ENCODE measurements at places on chromosomes 4 and X.

DNA sequence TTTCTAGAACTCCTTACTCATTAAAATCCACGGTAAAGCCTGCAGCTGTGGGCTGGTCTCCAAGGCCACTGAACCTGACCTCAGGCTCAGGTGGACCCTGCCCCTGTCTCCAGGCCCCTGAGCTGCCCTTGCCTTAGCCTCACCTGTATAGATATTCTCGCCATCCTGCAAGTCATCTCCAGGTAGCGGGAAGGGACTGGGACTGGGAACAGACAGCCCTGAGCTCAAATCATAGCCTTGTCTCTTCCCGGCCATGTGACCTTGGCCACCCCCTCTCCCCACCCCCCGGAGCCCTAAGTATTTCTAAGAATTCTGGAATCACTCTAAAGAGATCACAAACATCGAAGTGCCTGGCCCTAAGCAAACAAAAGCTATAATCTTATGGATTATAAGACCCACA, 17.7 kb downstream of the ABLIM2 start:
- no peak for DNase-seq

GRCh38 chr4:40908702-40909362, 159.1 kb downstream of the NSUN7 start:
- peak; percentile 13 for DNase-seq

- DNase-seq: no peak
These were observed 57.6 kb downstream of the ENPEP start for GRCh38 chr4:110533590-110533910.

DNA sequence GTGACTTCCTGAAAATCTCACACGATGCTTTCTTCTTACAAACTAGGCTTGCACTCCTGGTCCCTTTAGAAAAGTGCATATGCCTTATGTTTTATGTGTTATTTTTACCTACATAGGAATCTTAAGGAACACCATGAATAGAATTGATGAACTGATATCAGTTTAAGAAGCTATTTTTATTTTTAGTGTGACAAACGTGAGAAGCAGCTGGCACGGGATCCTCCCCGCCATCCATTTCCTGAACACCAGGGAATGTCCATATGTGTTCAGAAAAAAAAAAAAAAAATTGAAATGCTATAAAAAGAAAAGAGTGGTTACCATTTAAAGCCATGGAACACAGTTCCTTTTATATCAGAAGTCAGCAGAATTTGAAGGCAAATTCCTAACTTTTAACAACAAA, 1096.1 kb upstream of the PRKX start:
- no peak for DNase-seq

DNA sequence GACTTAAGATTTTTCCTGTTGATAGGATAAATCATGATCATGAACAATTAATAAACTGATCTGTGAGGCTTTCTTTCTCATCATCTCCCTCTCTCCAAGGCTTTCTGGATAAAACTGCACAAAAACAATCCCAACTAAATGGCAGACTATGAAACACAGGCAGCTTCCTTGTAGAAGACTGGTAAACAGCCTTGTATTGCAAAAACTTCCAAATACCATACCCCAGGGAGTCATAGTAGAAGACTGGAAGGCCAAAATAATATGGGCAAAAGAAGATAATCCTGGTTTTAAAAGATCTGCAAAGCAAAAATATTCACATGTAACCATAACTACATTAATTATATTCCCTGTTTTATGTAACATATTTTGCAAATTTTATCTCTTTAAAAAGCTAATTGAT, 113.0 kb downstream of the ANAPC10 start:
- no peak for DNase-seq

DNA sequence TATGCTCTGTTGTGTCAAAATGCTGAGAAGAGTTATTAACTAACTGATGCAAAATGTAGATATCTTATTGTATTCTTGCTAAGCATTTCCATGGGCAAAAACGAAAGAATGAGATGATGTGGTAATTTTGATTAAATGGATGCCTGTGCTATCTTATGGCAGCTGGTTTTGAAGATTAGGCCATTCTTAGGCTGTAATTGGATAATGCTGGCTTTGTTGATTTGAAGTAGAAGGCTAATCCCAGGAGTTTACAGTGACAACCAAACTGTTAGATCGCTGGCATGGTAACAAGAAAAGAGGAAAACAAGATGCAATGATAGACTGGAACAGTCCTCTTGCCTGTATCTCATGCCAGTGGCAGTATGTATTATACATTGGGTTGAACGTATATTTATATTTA, 74.1 kb upstream of the WDR44 start:
- no peak for DNase-seq

DNA sequence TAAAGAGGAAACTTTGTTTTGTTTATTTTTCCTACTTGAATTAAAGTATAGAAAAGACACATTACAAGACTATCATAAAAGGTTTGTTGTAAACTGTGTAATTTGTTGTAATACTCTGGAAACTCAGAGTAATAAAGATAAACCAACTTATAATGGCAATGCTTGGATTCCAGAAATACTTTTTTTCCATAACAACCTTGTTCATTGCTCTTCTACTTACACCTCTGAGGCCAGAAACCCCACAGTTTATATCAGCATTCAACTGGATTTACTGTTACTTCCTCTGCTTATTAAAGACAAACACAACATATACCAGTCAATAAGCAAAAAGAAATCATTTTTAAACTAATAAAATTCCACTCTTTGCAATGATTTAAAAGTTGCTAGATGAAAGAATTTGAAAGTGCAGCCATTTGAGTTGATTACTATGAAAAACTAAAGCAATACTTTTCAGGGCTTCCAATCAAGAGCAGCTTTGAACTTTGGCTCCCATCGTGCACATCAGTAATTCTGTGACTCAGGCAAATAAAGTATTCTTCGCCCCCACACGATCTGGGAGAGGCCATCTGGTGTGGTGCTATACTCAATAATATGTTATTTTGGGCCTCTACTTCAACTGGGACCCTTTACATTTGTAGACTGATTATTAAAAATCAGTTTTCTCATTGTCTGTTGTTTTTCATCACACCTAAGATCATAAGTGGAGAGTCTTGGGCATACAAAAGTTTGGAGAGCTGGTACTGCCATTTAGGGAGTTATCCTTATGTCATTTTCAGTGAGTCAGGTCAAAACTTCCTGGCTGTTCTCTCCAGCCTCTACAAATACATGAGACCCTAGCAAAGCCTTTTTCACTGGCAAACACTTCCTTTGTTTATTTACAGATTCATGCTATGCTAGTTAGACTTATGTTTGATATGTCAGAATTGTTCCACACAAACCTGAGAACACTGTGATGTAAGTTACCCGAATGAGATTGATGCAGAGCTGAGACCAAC, 20.5 kb downstream of the DDIT4L start:
- no peak for DNase-seq

DNA sequence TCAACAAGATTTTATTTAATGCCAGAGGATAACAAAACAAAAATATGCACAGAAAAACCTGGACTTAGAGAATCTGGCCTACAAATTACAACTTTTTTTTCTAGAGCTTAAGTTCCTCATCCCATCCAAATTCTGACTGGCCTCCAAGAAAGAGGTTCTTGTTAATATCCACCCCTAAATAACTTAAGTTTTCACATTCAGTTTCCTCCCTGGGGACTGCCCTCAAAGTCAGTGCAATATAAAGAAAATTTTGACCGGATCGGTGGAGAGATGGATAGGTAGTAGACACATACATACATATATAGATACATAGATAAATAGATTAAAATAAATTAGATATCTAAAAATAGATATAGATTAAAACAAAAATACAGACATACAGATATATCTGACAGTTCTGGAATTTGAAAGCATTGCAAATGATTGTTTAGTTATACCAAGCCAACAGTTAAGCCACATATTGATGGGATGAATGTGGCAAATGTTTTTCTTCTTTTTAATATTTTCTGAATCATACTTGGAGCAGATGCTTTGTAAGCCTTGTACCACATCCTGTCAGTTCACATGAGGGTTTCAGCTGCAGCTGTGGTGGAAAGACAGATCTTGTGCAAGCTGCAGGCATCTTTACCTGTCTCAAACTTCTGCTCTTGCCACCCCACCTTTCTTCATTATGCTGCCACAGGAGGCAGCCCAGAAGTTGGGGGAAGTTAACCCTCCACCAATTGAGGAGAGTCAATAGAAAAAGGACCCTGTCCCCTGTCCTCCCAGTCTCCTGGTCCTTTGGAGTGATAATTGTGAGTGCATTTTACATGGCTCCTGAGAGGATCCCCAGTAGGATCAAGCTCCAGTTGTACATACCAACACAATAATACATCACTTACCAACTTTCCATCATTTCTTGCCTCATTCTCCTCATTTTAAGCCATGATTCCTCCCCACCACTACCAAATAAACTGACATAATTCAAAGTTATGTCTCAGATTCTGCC, 58.5 kb upstream of the PRDM8 start:
- peak; percentile 29 for DNase-seq

- DNase-seq: no peak
These were observed 125.1 kb upstream of the FUNDC1 start for GRCh38 chrX:44667771-44668170.

DNA sequence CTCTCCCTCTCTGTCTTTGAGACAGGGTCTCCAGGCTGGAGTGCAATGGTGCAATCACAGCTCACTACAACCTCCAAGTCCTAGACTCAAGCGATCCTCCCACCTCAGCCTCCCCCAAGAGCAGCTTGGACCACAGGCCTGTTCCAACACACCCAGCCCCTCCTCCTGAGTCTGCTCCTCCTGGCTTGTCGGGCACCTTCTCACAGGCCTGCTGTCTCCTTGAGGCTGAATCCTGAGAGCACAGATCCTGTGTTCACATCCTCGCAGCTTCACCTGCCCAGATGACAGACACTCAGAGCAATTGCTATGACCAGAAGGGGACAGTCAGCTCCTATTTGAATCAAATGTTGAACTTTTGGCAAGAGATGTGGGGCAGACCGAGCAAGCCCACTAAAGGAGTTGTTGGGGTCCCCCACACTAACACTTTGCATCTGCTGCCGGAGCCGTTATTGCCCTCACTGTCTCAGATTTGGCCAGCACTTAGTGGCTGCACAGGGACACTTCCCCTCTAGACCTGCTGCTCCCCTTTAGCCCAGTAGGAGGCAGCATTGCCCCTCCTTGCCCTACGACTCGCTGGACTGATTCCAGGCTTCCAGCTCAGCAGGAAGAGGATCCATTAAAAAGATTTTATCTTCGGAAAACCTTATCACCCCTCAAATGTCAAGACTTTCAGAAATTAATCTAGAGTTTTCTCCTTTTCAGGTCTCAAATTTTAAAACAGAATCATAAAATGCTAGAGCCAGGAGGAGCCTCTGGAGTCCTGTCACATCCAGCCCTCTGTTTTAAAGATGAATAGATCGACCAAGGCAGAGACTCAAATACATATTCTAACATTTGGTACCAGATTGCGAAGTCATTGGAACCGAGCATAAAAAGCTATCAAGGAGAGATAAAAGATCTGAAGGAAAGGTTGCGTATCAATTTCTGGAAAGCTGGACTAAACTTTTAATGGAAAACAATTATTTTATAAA, 113.7 kb downstream of the USP46 start:
- peak; percentile 41 for DNase-seq

DNA sequence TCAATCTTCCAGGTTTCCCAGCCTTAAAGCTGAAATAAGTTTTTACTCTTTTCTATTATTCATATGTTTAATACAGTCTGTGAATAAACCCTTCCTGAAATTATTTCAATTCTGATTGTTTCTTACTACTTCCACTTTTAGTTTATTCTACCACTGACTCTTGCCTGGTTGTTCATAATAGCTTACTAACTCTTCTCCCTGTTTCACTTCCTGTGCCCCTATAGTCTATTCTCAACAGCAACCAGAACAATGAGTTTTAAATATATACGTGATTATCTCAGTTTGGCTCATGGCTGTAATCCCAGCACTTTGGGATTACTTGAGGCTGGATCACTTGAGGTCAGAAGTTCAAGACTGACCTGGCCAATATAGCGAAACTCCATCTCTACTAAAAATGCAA, 408.0 kb upstream of the SPOCK3 start:
- DNase-seq: no peak

DNA sequence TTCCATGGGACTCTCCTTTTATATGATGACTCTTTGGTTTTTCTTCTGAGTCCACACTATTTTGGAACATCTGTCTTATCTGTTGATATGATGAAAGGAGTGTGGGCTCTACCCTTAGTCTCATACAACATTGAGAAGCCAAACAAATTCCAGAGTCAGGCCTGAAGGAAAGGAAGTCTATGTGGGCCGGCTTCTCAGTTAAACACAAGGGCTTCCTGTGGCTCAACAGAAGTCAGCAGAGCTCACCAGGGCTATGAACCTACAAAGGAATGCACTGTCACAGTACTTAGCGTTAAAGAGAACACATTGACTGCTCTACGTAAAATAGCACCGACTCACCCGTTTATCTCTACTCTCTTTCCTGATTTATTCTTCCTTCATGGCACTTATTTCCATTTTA, 641.0 kb upstream of the FRG1 start:
- no peak for DNase-seq

DNA sequence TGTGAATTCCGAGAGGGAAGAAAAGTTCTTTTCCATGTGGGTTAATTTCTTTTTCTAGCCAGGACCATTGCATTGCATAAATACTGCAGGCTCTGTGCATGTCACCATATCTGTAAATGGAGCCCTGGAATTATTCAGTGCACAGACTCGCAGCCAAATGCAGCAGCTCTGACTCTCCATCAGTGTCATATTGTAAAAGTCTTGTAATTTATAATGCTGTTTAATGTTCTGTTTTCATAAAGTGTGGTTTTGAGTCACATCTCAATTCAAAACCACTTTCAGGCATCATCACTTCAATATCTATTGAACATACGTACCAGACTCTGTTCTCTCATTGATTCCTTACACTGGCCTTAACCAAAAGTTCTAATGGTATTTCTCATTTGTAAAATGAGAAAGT, 193.9 kb upstream of the RPL34 start:
- no peak for DNase-seq

Measured in stimulated activated CD8-positive, alpha-beta memory T cell treated with anti-CD3 and anti-CD28 coated beads, Interleukin-7, amount 100 ng/mL, for 1 hour (primary cell).